Activated naive CD8-positive, alpha-beta T cell treated with anti-CD3 and anti-CD28 coated beads, Interleukin-2, amount 10 ng/mL, durations not matched to agents 7 days and 5 days (primary cell): ENCODE measurements at places on chromosomes 2 and 18. TPM values are rescaled to one million over a fixed set of nuclear protein-coding genes. Genes with fewer than 3 reads are reported as not detected.

DNA sequence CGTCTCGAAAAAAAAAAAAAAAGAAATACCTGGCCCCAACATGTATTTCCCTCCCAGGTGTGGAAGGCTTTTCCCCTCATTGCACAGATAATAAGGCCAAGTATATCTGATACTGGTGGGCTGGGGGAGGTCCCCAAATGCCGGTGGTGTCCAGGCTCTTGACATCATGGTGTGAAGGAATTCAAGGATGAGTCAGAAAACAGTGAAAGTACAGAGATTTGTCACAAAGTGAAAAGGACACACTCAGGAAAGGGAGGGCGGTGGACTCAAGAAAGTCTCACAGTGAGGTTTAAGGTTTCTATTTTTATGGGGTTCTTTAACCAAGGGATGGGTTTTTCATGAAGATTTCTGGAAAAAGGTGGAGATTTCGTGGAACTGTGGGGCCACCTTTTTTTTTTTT, 37.8 kb upstream of the FZD5 start:
- H3K36me3 ChIP-seq, result no peaks in the 10 kb centered on the region
- no peak overlapping the region for H3K4me3 ChIP-seq
- no peaks in the 10 kb centered on the region for H3K27me3 ChIP-seq
- H3K27ac ChIP-seq, result no peak overlapping the region
- no peak for DNase-seq

- DNase-seq, result no peak
- H3K4me1 ChIP-seq, result peaks cover 4% of the 10 kb centered on the region
- no peaks in the 10 kb centered on the region for H3K27me3 ChIP-seq
- no peak overlapping the region for H3K4me3 ChIP-seq
These were observed 18.6 kb downstream of the GAREM2 start for GRCh38 chr2:26191316-26192159.

- no peak overlapping the region for H3K4me3 ChIP-seq
- peaks cover 2% of the 10 kb centered on the region for H3K4me1 ChIP-seq
- H3K27ac ChIP-seq, result no peak overlapping the region
These were observed 18.5 kb upstream of the STEAP3 start for GRCh38 chr2:119205001-119205706.

DNA sequence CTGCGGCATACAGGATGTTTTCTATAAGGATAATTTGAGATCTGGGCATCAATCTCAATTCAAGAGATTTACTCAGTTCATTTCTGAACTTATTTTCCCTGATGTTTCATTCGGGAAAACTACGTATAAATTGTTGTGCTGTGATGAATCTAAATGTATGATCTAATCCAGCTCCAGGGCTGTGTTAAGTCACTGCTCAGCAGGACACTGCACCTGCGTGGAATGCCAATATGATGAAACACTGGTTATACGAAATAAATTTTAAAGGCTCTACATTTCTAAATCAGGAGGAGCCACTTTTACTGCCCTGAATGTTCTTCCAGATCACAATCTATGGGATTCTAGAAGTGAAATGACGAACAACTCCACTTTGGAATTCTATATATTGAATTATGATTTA, 259.0 kb downstream of the HNMT start:
- H3K27me3 ChIP-seq, result no peaks in the 10 kb centered on the region
- no peaks in the 10 kb centered on the region for H3K4me1 ChIP-seq
- H3K36me3 ChIP-seq, result no peaks in the 10 kb centered on the region

DNA sequence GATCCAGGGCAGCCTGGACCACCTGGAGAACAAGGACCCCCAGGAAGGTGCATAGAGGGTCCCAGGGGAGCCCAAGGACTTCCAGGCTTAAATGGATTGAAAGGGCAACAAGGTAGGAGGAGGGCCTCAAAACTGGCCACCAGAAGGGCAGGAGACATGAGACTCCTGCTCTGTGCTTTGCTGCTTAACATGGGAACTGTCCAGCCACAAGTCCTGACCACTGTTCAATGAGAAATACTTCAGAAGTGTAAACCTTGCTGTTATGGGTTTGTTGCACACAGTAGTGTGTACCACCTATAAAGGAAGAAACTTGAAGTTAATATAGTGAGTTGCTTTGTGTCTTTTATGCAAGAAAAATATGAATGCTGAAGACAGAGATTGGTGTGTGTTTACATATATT, 44.2 kb upstream of the MFF start:
- H3K4me1 ChIP-seq, result no peaks in the 10 kb centered on the region
- H3K36me3 ChIP-seq, result no peaks in the 10 kb centered on the region
- H3K4me3 ChIP-seq, result no peak overlapping the region
- no peak for DNase-seq
- H3K27ac ChIP-seq, result no peak overlapping the region
- H3K27me3 ChIP-seq, result peaks cover 3% of the 10 kb centered on the region

GRCh38 chr2:241814643-241815476, 5.9 kb downstream of the NEU4 start:
- no peak overlapping the region for H3K4me3 ChIP-seq
- DNase-seq, result no peak
- H3K27me3 ChIP-seq, result peaks cover 3% of the 10 kb centered on the region
- H3K36me3 ChIP-seq, result no peaks in the 10 kb centered on the region
- no peak overlapping the region for H3K27ac ChIP-seq

DNA sequence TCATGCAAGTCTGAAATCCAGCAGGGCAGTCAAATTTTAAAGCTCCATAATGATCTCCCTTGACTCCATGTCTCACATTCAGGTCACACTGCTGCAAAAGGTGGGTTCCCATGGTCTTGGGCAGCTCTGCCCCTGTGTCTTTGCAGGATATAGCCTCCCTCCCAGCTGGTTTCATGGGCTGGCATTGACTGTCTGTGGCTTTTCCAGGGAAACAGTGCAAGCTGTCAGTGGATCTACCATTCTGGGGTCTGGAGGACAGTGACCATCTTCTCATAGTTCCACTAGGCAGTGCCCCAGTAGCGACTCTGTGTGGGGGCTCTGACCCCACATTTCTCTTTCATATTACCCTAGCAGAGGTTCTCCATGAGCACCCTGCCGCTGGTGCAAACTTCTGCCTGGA, 220.6 kb upstream of the COPS8 start:
- H3K27me3 ChIP-seq, result peaks cover 2% of the 10 kb centered on the region
- no peaks in the 10 kb centered on the region for H3K36me3 ChIP-seq

DNA sequence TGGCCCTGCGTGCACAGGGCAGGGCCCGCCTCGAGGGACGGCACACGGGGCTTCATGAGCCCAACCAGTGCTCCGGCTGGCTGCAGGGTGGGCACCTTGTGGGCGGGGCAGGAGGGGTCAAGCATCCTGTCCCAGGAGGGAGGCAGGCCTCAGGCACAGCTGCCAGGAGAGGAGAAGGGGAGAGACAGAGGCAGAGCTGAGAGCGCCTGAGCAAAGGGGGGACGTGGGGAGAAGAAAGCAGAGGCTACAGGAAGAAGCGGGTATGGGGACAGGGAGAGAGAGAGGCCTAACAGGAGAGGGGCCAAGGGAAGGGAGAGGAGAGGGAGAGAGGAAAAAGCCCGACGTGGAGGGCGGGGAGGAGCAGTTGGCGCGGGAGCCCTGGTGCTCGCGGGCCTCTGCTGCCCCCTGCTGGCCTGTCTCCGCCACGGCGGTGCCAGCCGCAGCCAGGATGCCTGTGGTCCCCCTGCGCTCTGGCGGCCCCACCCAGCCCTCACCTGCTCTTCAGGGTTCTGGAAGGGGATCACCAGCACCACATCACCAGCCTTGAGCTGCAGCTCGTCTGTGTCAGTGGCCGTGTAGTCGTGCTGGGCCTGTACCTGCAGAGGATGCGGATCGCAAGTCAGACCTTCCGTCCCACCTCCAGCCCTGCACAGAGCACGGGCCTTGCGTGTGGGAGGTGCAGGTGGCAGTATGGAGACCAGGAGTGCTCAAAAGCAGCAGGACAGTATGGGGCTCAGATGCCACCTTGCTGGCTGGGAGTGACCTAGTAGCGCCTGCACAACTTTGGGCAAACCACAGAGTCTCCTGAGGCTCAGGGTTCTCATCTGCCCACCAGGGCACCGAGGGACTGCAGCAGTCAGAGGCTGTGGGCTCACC, 56.8 kb downstream of the BIN1 start:
- H3K27ac ChIP-seq, result peak overlapping the region; percentile 71
- H3K4me1 ChIP-seq, result peaks cover 4% of the 10 kb centered on the region
- peak; percentile 84 for DNase-seq

- peak; percentile 51 for DNase-seq
- H3K4me1 ChIP-seq, result peaks cover 12% of the 10 kb centered on the region
- H3K27me3 ChIP-seq, result no peaks in the 10 kb centered on the region
- peak overlapping the region; percentile 57 for H3K27ac ChIP-seq
- no peaks in the 10 kb centered on the region for H3K36me3 ChIP-seq
These were observed 6.7 kb upstream of the ADCY3 start for GRCh38 chr2:24926602-24927252.

DNA sequence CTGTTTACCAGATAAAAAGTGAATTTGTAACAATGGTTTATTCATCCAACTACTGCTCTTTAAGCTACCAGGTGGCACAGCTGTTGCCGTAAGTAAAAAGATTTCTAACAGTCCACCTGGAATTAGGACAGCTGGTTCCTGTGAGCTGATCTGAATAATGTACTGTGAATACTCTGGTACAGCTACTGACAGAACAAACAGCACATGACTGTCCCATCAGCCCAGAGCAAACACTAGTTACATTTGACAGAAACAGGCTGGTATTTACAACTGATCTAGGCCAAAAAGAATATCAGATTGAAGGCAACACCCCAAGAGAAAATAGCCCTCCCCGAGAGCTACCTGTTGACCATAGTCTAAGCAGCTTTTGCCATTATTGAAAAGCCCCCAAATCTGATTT, 840.4 kb downstream of the CPS1 start:
- no peaks in the 10 kb centered on the region for H3K36me3 ChIP-seq
- no peak for DNase-seq
- H3K27me3 ChIP-seq, result no peaks in the 10 kb centered on the region
- no peak overlapping the region for H3K4me3 ChIP-seq
- H3K27ac ChIP-seq, result no peak overlapping the region
- no peaks in the 10 kb centered on the region for H3K4me1 ChIP-seq

GRCh38 chr2:4937550-4937949, 754.6 kb upstream of the SOX11 start:
- no peak for DNase-seq
- no peak overlapping the region for H3K27ac ChIP-seq
- no peak overlapping the region for H3K4me3 ChIP-seq
- no peaks in the 10 kb centered on the region for H3K27me3 ChIP-seq

DNA sequence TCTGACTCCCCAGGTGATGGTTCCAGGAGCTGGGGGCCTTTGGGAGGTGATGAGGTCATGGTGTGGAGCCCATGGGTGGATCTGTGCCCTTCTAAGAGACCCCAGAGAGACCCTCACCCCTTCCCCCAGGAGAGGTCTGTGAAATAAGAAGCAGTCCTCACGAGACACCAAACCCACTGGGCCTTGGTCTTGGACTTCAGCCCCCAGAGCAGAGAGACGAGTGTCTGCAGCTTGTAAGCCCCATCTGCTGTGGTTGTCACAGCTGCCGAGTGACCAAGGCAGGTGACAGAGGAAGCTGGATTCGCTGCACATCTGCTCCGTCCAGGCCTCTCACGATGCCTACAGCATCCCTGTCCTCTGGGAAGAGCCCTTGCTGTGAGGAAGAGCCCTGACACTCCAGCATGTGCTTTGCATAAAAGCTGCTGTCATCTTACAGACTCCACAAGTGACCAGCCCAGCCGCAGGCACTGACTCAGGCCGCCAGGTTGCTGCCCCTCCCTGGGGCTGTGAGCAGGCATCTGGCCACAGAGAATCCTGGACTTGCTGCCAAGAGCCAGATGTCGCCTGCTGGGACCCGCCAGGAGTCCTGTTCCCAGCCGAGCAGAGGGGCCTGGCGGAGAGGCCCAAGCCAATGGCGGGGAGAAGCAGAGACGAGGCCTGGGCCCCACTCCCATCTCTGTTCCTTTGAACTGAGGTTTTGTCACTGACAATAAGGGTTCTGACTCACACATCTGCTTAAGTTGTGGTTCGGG, 150.8 kb downstream of the PXDN start:
- DNase-seq, result no peak
- H3K4me1 ChIP-seq, result peaks cover 3% of the 10 kb centered on the region
- no peak overlapping the region for H3K4me3 ChIP-seq
- no peak overlapping the region for H3K27ac ChIP-seq
- H3K27me3 ChIP-seq, result peaks cover 3% of the 10 kb centered on the region
- no peaks in the 10 kb centered on the region for H3K36me3 ChIP-seq

GRCh38 chr2:20433946-20434553, 12.8 kb upstream of the RHOB start:
- no peaks in the 10 kb centered on the region for H3K36me3 ChIP-seq
- H3K27me3 ChIP-seq, result peaks cover 33% of the 10 kb centered on the region
- H3K4me1 ChIP-seq, result peaks cover 2% of the 10 kb centered on the region
- no peak overlapping the region for H3K4me3 ChIP-seq
- no peak for DNase-seq
- no peak overlapping the region for H3K27ac ChIP-seq

DNA sequence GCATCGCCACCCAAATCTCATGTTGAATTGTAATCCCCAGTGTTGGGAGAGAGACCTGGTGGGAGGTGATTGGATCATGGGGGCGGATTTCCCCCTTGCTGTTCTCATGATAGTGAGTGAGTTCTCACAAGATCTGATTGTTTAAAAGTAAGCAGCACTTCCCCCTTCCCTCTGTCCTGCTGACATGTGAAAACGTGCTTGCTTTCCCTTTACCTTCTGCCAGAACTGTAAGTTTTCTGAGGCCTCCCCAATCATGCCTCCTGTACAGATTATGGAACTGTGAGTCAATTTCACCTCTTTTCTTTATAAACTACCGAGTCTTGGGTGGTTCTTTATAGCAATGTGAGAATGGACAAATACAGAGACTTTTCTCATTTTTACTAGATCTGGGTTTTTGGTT, 161.4 kb upstream of the SP5 start:
- H3K36me3 ChIP-seq, result peaks cover 3% of the 10 kb centered on the region
- no peak overlapping the region for H3K27ac ChIP-seq
- no peaks in the 10 kb centered on the region for H3K4me1 ChIP-seq
- H3K4me3 ChIP-seq, result no peak overlapping the region
- no peak for DNase-seq

- no peak overlapping the region for H3K4me3 ChIP-seq
- no peak for DNase-seq
- peaks cover 4% of the 10 kb centered on the region for H3K4me1 ChIP-seq
These were observed 55.3 kb upstream of the HAAO start for GRCh38 chr2:42847596-42848151.

- H3K4me1 ChIP-seq, result peaks cover 7% of the 10 kb centered on the region
- H3K27ac ChIP-seq, result no peak overlapping the region
- no peak overlapping the region for H3K4me3 ChIP-seq
- no peak for DNase-seq
These were observed 12.6 kb downstream of the DYSF start for GRCh38 chr2:71465961-71466300.

DCDC2C gene
- total RNA-seq, result not detected

FABP1 gene
- total RNA-seq, result not detected

PROKR1 gene
- not detected for total RNA-seq

LHCGR gene
- total RNA-seq, result not detected

SMC6 gene
- total RNA-seq, result 27.9 TPM
